ENCODE measurements at places on chromosomes 6 and 20.

GRCh38 chr20:23200914-23201313 lies 114.8 kb upstream of the CD93 start:
- peak; percentile 16 for DNase-seq

DNA sequence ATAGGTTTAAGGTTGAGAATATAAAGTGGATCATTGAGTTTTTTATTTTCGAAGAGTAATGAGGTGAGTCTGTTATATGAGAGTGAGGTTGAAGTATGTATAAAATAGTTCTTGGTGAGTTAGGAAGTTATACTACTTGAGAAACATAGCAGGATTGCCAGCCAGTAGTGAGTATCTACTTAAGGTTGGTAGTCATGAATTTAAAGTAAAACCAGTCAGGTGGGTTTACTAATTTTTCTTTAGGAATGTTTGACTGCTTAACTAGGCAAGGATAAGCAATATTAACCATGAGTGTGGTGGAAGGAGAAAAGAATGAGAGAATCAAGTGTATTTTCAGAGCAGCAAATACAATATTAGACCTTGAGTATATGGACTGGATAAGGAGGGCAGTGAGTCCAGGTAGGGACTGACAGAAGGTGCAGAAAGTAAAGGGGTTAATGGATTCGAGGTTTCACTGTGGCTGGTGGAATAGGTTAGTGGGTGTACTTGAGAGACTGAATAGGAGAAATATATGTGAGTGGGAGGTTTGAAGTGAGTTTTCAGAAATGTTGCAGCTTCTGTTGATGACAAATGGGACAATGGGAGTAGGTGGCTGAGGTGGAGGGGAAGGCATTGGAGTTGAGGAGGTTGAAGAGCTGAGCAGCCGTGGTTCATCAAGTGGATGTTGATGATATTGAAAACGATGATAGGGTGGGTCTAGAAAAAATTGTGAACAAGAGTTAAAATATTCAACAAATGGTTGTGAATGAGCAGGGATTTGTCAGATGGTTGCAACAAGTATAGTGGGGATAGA lies 232.5 kb upstream of the ASCC3 start:
- no peak for DNase-seq

DNA sequence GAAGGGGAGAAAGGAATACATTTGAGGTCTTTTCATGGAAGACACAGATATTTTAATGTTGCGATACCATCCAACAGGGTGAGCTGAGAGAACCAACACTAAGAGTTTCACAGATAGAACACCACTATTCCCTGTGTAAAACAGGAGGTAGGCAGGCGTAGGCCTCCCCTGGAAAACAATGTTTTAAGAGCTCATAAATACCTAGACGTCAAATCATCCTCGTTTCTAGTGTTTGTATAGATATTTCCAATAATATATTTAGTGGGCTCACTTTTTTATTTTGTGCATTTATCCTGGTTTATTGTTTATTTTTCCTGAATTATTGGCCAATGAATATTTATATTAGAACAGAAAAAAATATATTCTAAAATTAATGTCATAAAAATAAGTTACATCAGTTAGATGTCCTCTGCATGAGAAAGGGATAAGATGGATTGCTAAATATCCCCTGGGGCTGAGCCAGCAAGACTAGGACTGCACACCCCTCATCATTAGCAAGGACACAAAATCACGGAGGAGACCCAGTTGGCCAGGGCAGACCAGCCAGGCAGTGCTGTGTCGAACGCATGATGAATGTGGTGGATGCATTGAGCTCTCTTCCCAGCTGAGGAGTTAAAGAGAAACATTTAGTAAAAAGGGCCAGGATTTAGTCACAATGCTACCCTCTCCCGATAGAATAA lies 380.5 kb downstream of the C6orf118 start:
- no peak for DNase-seq

- no peak for DNase-seq
These were observed 116.9 kb upstream of the FAM83B start for GRCh38 chr6:54729716-54730115.

DNA sequence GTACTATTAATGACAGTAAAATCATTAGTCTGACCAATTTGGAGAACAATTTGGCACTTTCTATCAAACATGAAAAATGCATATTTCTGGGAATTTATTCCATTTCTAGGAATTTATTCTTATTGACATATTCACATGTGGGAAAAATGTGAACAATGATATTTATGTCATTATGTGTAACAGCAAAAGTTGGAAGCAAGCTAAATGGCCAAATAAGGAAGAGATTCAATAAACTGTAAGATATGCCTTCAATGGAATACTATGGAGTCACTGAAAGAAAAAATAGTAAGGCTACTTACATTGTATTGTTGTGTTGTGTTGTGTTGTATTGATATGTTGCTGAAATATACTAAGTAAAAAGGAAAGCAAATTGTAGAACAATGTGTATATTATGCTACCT lies 100.5 kb upstream of the EDN1 start:
- DNase-seq, result no peak

GRCh38 chr20:54340206-54340605 lies 132.3 kb downstream of the PFDN4 start:
- DNase-seq, result no peak

- DNase-seq, result no peak
These were observed 23.9 kb upstream of the C20orf203 start for GRCh38 chr20:32697608-32698007.

DNA sequence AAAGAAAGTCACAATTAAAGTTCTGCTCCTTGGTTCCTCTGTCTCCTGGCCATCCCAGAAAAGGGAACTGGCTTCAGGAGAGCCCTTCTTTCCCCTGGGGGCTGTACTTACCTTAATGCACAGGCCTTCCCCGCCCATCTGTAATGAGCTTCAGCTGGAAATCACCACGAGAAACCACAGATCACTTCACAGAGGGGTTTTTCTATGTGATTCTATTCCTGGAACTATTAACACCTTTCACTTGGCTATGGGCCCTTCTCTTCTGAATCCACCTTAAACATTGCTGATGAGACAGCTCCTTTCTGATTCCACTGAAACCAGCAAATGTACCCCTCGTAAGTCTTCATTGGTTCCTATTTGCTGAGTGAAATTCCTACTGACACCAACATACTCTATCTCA lies 80.7 kb downstream of the FOXF2 start:
- DNase-seq, result no peak

DNA sequence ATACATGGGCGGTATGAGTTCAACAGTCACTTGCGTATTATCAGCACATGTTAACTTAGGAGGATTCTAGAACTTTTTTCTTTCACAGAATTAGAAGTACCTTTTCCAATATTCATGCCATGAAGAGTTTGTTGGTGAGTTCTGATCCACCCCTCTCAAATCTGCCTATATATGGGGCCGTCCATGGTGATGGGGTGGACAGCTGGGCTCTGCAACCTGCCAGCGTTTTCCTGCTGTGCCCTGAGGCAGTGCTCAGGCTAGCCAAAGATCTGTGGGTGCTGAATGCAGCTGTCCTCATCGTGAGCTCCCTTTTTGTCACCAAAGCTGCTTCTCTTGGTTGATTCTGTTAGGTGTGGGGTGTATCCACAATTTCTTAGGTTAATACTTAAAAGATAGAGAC lies 88.7 kb downstream of the THBS2 start:
- peak; percentile 8 for DNase-seq

DNA sequence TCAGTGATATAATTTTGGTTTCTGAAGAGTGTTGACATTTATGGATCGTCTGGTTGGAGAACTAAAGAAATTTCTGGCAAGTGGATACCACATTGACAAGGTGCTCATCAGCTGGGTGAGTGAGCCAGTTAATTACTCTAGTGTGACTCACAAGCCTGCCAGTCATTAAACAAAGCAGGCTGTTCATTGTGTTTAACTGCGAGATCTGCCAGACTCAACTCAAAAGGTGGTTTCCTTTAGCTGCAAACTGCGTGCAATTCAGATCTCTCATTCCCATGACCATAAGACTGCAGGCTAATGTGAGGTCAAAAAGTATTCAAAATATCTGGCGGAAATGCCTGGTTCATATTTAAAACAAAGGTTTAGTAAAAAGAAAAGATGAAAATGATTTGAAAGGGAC lies 32.5 kb upstream of the IYD start:
- no peak for DNase-seq

DNA sequence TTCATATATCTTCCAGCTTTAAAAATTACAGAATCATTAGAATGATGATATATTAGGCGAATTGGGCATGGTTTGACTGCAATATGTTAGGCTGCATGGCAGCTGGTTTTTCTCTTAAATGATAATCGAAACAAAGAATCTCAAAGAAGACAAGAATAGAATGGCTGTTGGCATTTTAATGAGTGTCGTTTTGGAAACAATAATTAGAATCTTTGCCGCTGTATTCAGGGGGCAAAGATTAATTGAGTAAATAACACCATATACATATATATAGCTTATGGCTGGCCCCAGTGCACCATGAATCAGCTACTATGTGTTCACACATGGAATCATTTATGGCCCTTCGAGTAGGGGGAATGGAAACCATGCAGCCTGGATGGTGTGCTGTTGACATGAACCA lies 216.2 kb downstream of the RNF144B start:
- no peak for DNase-seq

DNA sequence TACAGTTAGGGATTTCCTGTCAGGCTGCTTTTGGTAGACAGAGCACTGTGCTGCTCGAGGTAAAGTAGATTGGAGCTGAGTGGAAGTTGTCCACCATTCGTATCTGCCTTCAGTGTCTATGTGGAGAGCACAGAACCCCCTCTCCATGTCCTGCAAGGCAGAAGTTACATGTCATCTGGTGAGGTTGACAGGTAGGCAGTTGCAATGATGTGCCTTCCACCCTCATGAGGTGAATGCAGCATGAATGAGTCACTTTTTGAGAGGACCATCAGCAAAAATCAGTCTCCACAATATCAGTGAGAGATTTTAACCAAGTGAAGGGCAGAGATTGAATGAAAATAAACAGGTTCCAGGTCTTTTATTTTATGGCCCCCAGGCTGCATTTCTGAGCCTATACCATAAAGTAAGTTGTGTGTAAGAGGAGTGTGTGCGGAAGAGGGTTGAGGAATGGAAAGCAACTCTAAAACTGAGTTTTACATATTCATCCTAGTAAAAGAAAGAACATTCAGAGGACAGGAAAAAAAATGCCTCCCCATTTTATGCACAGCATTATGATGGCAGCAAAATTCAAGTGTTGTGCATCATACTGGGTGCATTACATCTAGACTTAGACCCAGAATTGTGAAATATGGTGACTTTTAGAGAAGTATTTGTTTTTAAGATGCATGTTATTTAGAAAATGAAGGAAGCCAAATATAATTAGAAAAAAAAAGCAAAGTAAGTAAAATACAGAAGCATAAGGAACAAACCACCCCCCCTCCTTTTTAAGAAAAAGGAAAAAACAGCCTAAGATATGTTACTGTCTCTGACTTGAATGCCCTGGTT lies 15.8 kb downstream of the TRAPPC3L start:
- DNase-seq, result no peak

DNA sequence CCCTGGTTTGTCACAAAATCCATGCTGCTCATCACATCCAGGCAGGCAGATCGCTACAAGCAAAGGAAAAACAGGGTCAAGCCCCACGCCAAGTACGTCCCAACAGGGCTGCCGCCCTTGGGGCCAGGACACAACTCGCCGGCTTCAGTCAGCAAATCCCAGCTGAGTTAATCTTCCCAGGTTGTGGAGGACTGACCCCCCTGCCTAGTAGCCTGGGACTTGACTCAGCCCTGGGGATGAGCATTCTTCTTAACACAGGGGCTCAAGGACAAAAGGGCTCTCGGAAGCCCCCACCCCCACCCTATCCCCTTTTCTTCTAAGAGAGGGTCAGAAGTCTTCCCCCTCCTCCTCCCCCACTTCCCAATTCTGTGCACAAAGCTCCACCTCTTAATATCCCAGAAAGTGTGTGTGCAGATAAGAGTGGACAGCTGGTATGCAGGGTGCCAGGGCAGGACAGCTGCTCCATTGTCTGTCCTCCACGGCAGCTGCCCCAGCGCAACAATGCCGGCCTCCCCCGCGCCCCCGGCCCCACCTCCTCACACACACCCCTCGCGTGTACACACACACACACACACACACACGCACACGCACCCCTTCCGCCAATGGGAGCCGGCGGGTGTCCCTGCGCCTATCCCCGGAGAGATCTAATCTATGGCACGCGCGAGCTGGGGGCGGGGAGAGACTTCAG lies 4.5 kb downstream of the DLL1 start:
- DNase-seq, result peak; percentile 70

DNA sequence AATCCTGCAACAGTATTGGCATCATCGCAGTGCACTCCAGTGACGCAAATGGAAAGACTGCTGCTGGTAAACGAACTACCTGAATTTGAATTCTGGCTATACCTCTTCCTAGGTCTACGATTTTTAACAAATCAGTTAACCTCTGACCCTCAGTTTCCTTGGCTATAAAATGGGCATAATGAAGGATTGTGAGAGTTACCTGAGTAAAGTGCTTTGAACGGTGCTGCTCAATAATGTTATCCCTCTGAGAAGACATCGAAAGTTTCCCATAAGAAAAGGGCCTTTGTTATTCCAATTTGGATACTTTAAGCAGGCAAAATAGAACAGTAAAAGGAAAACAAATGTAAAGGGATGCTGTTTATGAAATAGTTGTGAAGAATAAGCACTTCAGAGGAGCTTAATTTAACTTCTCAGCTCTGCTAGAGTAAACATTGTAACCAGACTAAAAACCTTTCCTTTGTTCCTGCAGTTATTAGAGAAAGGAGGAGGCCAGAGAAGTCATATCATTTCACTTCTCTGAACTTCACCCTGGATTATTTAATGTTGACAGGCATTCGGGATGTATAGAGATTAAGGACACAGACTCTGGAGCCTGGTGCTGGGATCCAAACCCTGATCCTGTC lies 5.8 kb downstream of the SGK1 start:
- DNase-seq, result no peak

- DNase-seq, result peak; percentile 55
These were observed 8.8 kb upstream of the MOG start for GRCh38 chr6:29647927-29648642.

GRCh38 chr6:154319231-154319858 lies 37.3 kb downstream of the IPCEF1 start:
- DNase-seq, result peak; percentile 30

DNA sequence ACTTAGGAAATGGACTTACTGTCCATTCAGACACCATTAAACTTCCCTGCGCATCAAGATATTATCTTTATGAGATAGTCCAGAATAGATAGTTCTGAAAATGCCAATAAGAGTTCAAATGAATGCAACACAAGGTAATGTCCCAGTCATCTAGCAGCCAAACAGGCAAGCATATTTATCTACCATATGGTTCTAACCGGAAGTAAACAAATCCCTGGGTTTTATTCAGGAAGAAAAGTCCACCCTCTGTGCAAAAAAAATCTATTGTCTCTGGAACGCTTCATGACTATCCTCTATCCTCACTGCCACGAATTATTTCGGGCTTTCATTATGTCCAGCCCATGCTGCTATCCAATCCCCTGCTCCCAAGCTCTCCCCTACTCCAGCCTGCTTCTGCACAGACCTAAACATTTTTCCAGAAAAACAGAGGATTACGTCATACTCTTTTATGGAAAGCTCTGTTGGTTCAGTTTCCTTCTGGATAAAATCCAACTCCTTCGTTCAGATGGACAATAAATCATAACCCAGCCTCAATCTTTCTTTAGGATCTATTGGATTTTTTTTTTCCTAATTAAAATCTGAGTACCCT lies 11.4 kb downstream of the PPIL6 start:
- no peak for DNase-seq

- DNase-seq, result no peak
These were observed 996 bp upstream of the NFKBIE start for GRCh38 chr6:44266347-44266746.

Data from SK-N-SH (cell line).